ENCODE measurements at places on chromosomes 4 and X.

GRCh38 chr4:3041192-3042142, 32.9 kb downstream of the HTT-AS start:
- no peak for DNase-seq

GRCh38 chrX:117680286-117680685, 436.3 kb downstream of the KLHL13 start:
- no peak for DNase-seq

GRCh38 chrX:103101299-103102042, 8.5 kb upstream of the NXF3 start:
- DNase-seq = no peak

- DNase-seq = no peak
Measured at GRCh38 chr4:19164334-19164733, 1087.4 kb upstream of the SLIT2 start.

DNA sequence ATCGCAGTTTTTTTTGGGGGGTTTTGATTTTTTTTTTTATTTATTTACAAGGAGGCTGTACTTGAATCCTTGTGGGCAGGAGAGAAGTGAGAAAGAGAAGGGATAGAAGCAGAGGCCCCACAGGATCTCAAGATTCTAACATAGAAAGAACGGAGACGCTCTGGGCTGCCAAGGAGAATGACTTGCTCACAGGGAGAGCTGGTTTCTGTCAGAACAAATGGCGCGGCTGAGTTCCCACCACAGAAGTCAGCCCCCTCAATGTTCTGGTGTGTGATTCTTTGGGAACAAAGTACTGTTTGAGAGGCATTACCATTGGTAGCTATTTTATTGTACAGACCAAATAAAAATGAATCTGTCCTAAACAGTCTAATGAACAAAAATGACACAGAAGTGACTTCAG, 80.6 kb downstream of the ATXN3L start:
- DNase-seq = no peak

DNA sequence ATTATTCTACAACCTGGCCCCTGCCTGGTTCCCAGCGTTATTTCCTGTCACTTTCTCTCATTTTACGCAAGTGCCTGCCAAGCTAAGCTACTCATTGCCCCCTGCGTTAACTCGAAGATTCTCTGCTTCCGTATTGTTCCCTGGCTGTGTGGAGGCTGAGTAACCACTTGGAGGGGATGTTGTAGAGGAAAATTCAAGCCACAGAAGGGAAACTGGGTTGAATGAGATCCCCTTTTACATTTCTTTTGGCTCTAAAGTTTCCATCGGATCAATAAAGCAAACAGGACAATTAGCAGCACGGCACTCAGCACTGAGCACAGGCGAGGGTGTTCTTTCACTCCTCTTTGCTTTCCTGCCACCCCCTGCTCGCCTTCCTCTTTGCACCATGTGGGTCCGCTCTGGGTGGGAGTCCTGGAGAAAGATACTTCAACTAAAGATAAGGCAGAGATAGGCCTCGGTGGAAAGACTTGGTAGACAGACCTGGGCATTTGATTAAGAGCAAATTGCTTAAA, 4.2 kb upstream of the TMSB4X start:
- no peak for DNase-seq

DNA sequence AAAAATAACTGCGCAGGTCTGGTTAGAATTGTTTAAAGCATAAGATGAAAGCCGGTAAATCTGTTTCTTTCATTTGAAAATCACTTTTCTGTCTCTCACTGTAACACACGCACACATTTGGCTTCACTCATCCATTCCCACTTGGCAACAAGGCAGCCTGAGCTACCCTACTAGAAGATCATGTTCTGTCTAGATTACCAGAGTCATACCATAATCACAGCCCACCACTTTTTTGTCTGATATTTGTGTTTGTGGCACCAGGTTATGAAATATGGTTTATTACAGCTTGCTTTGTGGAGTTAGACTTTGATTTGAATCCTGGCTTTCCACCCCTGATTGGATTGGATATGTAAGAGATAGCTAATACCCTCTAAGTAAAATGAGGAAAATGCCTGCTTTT, 2.2 kb downstream of the USO1 start:
- DNase-seq = no peak

GRCh38 chrX:41095908-41096307, 10.7 kb downstream of the USP9X start:
- DNase-seq = no peak

DNA sequence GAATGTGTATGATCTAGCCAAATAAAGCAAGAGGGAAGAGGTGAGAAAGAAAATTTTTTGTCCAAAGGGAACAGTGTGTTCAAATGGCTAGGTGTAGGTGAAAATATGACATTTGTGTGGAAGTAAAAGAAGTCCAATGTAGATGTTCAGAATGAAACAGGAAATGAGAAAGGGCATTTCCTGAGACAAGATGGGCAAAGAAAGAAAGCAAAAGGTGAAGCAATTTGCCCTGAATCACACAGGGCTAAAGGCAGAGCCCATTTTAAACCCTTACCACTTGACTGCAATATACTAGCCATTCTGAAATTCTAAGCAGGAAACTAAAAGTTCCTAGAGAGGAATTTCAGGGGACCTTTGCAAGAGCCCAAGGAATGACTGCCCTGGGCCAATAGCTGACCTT, 36.0 kb downstream of the CLOCK start:
- DNase-seq = no peak

DNA sequence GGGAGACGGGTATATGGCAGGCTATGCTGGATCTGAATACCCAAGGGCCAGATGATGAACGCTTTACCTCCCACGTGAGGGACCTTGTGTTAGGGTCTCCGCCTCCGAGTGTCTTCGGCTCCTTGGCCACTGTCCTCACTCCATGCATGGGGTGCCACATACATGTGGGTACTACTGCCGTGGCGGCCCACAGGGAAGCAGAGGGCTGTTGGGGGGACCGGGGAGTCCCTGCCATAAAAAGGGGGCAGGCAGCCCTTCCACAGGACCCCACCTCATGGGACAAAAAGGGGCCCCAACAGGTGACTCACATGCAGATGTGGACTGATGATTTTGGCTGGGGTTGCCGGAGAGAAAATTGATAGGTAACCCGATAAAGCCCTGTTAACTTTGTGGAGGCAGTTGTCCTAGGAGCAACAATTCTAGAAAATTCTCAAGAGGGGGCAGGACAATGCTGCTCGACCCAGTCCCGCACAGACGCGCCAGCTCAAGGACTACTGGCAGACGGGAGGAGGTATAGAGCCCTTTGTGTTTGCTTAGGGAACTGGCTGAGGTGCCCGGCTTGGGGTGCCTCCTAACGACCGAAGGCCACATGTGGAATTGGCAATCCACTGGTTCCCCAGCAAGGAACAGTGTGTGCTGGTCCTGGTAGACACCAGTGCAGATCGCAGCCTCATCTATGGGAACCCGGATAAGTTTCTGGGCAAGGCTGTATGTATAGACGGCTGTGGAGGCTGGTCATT, 695.7 kb upstream of the AGA start:
- no peak for DNase-seq

DNA sequence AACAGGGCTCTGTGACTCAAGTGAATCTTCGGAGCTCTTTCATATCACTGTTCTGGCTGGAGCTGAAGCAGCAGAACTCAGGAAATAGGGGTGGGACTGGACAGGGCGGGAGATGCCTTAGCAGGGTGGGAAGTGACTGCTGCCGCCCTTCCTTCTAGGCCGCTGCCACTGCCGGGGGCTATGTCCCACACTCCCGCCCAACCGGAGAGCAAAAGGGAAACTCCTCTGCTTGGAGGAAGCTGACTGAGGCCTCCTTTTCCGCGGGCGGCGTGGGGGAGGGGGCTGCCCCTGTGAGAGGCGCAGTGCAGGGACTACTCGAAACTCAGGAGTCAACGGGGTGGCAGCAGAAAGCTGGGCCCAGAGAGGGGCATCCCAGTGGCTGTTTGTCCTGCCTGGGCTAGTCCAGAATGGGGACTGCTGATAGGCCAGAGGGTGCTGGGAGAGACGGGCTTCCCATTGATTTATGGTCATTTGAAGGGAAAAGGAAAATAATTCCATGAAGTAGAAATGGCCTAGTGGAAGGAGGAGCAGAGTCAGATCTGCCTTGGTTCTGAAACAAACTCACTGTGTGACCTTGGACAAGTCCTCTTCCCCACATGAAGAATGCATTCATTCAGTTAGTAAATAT, 36.9 kb downstream of the STARD8 start:
- no peak for DNase-seq

DNA sequence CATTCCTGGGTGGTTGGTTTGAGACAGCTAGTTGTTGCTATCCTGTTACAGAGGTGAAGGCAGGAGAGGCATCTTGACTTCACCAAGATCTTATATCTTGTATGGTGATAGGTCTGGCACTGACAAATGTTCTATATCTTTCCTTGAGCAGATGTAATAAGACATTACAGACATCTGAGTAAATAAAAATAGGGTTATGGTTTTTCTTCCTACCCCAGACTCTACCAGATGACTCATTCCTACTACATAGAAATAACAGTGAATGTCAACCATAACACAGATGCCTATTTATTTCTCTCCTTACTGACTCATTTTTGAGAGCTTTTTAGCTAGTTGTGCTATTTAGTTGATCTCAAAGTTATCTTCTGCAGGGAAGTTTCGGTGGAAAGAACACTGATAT, 21.9 kb downstream of the HNRNPH2 start:
- DNase-seq = no peak

DNA sequence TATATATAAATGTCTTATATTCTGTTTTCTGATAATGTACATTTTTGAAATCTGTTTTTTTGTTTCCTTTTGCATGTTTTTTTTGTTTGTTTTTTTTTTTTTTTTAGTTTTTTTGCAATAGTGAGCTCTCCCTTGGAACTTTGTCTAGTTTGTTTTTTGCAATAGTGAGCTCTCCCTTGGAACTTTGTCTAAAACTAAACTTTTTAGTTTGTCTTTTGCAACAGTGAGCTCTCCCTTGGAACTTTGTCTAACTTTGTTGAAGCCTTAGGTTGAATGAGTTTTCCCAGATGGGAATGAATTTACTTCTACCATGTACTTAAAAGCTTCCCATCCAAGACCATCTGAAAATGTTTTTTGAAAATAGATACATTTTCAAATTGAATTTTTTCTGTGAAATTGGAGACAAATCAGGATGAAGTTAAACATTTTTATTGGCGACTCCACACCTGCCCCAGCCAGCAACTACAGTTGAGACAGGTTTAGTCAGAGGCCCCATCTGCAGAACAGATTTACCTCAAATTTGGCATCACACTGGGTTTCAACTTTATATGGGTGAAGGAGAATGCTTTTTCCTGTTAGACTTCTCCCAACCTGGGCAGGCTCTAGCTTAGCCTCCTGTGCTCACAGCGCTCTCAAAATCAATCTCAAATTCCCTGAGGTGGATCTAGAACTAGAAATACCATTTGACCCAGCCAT, 16.0 kb downstream of the SLC9B2 start:
- DNase-seq = no peak

DNA sequence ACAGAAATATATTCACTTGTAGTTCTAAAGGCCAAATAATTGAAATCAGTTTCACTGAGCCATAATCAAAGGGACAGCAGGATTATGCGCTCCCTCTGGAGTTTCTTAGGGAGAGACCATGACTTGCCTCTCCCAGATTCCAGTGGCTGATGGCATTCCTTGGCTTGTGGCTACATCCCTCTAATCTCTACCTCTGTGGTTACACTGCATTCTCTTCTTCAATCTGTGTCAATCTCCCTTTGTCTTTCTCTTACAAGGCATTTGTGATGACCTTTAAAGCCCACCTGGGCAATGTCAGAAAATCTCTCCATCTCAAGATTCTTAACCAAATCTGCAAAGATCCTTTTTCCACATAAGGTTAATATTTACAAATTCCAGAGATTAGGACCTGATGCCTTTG, 260.2 kb downstream of the UNC5C start:
- DNase-seq = no peak

DNA sequence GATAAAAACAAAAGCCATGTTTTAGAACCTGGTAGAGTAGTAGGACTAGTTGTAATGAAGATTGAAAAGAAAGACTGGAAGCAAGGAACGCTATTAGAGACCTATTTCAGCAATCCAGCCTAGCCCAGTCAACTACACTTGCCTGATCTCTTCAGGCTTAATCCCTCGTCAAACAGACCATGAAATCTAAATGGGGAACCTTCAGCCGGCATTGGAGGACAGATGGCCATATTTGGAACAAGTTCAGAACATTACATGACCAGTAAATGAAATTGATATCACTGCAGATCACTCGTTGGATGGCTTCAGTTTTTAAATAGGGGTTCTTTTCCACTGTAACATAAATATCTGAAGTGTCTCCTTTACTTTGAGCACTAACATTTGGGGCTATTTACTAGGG, 84.8 kb upstream of the WDR44 start:
- no peak for DNase-seq

GRCh38 chr4:152075253-152075928, 314.6 kb upstream of the GATB start:
- no peak for DNase-seq

DNA sequence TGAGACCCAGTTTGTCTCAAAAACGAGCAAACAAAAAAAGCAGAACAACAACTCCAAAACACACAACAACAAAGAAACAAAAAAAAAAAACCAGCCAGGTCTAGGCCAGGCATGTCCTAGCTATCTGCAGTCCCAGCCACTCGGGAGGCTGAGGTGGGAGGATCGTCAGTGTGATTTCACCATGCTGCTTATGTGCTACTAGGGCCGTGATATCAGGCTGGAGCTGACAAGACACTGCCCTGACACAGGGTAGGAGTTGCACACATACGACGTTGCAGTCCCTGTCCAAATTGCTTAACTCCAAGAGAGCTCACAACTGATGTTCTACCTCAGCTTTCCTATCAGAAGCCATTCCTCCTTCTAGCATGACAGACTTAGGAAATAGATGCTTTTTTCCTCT, 204.9 kb downstream of the AASDH start:
- DNase-seq = no peak

GRCh38 chrX:151985531-151985930, 11.1 kb upstream of the GABRE start:
- no peak for DNase-seq

DNA sequence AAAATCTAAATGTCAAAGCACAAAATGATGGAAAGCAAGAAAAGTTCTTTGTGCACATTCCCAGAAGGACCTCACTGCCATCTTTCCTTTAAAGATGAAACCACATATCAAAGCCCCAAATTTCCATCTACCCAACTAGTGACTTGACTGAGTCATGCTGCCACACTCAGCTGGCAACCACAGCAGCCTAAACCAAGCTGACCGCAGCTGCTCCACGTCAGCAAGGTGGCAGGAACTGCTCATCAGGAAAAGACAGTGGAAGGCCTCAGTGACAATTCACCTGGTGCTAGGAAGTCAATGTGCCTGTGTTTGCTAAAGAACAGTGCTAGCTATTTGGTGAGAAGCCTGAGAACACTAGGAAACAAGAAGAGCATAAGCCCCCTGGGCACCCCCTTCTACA, 26.1 kb downstream of the ACOX3 start:
- no peak for DNase-seq

DNA sequence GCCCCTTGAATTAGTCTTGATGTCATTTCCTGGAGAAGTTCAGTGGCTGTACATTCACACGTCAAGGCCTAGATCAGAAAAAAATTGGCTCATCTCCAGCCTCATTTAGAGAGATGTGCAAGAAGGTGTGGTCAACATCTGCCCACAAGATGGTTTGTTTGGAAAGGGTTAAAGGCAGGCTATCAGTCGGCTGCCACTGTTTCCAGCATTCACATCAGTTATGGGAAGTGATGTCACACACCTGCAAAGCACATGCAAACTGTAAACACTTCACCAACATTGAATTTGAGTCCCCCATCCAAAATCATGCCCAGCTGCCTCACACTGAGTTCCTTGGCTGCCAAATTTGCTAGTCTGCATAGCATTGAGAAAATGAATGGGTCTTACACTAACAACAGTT, 498.3 kb upstream of the INTU start:
- no peak for DNase-seq
